ENCODE measurements at places on chromosomes 5 and 9.

DNA sequence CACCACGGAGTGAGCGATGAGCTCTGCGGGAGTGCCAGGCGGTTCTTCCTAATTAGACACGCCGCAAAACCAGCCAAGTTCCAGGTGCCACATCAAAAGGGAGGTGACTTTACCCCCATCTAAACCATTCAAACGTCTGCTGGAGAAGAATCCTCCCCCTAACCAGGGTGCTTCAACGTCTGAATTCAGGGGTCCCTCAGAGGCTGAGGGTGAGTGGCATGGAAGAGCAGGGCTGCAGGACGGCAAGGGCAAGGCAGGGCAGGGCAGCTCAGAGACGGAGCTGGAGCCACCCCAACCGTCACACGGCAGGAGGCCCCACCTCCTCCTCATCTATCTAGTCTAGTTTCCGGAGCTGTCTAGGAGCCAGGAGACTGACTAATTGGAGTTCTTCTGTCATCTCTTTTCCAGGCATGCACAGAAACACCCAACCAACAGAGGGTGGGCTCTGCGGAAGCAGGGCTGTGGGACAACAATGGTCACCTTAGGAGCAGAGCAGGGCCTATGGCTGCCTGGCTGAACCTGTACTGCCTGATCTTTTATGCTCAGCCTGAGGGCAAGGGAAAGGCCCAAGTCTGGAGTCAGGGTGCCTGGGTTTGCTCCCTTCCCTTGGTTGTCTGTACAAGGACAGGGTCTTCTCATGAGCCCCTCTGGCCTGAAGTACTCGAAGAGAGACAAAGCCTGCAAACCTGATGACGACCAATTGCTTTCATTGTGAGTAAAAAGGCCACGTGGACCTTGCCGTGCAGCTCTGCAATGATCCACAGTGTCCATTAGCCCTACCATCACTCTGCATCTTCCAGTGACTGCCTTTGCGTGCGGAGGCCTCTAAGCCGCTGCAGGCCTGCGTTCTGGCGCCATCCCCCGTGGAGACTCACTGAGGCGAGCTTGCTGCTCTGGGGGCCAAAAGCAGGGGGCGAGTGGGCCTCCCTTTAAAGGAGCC, 81.0 kb upstream of the SLC25A51 start:
- DNase-seq = no peak

- DNase-seq = no peak
Observed at GRCh38 chr9:70486127-70486526, 71.7 kb upstream of the KLF9 start.

DNA sequence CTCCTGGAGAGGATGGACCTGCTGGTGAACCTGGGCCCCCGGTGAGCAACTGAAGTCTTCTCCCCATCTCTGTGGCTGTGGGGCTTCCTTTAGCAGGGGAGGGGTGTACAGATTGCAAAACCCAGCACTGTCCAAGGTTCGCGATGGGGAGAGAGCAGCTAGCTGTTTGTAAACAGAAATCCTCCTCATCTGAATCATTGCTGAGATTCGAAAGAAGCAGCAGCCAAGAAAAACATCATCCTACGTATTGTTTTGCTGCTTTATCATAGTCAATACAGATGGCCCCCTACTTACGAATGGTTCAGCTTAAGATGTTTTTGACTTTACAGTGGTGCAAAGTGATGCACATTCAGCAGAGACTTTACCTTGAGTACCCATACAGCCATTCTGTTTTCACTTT, 80.0 kb upstream of the TGFBR1 start:
- DNase-seq = no peak

DNA sequence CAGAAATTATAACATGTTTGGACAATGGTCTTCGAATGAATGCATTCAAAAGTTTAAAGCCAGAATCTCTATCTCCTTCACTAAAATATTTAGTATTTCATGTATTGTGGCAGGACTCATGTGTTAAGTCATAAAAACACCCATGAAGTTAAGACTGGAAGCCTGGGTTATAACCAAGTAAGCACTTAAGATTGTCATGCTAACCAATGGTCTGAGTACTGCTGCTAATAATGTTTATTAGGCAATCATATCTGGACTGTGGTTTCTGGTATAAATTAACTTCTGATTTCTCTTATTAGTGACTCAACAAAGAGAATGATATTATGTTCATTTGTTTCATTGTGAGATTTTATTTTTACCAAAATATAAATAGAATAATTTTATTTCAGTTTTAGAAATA, 297.9 kb upstream of the EDIL3 start:
- no peak for DNase-seq

- DNase-seq = no peak
Observed at GRCh38 chr5:171390883-171391677, 3.4 kb downstream of the NPM1 start.

- DNase-seq = no peak
Observed at GRCh38 chr5:109161914-109162683, 247.7 kb downstream of the PJA2 start.

DNA sequence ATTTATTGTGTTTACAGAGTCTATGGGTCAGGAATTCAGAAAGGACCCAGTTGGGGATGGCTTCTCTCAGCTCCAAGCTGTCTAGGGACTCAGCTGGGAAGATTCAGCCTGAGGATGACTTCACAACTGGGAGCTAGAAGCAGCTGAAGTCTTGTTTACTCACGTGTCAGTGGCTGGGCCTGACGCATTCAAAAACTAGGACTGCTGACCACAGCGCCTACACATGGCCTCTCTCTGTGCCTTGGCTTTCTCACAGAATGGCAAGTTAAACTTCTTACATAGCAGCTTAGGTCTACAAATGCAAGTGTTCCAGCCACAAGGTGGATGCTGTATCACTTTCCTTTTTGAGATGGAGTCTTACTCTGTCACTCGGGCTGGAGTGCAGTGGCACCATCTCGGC, 16.3 kb upstream of the PPP2CA start:
- no peak for DNase-seq

DNA sequence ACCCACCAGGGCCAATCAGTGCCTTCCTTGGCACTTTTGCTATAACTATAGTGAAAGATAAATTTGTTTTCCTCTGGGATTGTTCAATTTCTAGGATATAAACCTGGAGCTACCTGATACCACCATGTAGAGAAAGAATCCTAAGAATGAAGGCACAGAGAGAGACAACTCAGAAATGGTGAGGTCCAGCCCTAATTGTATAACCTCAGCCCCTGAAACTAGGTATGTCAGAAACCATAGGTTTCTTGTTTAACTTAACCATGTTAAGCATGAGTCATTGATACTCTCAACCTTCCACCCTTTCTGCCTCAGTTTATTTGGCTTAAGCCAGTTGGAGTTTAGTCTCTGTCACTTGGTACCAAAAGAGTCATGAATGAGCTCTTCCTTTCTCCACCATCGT, 4.6 kb upstream of the SPZ1 start:
- DNase-seq = no peak

DNA sequence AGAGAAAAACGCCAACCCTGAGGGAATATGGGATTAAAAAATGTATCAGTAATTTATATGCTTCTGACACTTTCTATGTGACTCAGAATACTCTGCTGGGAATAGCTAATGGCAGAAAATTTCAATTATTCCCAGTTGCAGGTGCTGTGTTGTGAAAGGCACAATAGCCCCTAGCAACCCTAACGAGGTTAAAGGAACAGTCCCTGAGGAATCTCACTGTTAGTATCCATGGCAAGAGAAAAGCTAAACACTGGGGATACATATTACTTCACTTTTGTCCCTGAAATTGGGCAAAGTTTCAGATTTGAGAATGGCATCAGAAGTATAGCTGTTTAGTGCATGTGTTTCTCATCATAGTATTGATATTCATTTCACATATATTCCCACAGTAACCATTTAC, 555.0 kb downstream of the RAB3C start:
- no peak for DNase-seq

DNA sequence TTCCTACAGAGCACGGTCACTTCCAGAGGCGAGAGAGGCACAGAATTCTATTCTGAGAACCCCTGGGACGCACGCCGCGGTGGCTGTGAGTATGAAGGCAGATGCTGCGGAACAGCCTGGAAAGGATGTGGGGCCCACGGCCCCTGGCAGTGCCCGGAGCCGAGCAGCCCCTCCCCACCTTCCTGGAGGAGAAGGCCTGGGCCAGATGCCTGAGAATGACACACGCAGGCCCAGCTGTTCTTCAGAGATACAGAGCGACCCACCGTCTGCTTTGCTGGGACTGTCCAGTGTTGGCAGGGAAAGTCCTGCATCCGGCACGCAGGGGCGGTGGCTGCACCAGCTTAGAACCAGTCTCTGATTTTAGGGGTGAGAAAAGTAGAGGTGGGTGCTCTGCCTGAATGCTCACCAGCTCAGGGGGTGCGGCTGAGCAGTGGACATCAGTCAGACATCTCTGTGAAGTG, 116.7 kb upstream of the LPCAT1 start:
- DNase-seq = no peak

GRCh38 chr9:129064499-129064908, 16.4 kb upstream of the DOLPP1 start:
- DNase-seq = no peak

- DNase-seq = no peak
Observed at GRCh38 chr5:38745836-38746732, 99.7 kb upstream of the OSMR start.

DNA sequence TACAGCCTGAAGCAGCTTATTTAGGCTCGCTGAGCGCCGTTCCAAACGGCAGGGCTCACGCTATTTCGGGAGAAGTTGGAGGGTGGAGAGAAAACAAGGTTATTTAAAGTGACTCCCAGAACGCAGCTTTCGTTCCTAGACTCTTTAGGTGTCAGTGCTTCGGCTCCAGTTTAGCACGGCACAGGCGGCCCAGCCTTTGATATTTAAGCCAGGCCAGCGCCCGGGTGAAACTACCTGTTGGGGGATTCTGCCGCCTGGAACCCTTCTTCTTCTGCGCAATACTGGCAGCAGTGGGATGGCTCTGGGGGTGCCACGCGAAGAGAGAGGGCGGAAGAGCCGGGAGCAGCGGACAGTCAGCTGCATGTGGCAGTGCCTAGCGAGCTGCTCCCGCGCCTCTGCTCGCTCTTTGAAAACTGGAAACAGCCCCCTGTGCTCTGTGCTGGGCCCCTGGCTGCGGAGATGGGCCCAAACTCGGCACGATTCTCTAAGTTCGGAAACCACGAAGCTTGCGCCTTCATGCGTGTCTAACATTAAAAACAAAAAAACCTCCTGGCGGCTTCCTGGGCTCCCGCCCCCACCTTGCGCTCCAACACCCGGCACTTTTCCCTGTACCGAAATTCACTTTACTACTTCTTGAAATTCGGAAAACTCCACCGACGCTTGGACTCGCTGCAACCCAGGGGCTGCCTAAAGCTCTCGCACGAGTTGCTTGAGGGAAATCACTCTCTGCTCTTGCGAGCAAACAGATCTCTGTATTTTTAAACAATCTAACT, 34.6 kb upstream of the NFIB start:
- DNase-seq = no peak

DNA sequence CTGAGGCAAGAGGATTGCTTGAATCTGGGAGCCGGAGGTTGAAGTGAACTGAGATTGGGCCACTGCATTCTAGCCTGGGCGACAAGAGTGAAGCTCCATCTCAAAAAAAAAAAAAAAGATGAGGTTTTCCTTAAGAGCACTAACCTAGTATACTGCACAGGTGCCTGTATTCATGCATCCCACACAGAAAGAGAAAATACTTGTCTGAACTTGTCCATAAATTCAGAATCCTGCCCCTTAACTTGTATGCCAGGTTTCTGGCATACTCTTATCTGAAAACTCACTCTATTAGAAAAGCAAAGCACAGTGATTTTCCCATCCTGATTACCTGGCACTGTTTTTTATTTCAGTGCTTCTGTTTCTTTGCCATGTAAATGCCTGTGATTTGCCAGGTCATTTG, 125.3 kb upstream of the CDKN2B start:
- no peak for DNase-seq

GRCh38 chr5:154466147-154466546, 11.9 kb downstream of the HAND1 start:
- DNase-seq = no peak

- no peak for DNase-seq
Observed at GRCh38 chr9:90085633-90086032, 480.8 kb downstream of the GADD45G start.

DNA sequence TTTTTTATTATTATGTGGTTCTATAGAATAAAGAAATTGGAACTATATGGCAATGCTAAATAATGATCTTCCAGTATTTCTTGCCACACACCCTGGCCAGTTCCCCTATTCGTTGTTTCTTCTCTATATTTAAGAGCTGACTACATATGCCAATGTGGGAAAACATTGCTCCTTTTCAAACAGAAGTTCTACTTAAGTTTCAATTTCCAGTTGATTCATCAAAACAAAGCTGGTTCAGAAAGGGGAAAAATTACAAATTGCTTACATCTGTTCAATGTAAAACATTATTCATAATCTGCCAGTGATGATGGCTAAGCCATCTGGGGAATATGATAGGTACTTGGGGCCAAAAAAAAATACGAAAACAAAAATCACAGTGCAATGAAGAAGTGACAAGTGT, 76.9 kb downstream of the ST8SIA4 start:
- DNase-seq = no peak

- DNase-seq = no peak
Observed at GRCh38 chr5:179405426-179406030, 60.3 kb upstream of the ADAMTS2 start.
